ENCODE measurements at places on chromosomes 4 and X.

DNA sequence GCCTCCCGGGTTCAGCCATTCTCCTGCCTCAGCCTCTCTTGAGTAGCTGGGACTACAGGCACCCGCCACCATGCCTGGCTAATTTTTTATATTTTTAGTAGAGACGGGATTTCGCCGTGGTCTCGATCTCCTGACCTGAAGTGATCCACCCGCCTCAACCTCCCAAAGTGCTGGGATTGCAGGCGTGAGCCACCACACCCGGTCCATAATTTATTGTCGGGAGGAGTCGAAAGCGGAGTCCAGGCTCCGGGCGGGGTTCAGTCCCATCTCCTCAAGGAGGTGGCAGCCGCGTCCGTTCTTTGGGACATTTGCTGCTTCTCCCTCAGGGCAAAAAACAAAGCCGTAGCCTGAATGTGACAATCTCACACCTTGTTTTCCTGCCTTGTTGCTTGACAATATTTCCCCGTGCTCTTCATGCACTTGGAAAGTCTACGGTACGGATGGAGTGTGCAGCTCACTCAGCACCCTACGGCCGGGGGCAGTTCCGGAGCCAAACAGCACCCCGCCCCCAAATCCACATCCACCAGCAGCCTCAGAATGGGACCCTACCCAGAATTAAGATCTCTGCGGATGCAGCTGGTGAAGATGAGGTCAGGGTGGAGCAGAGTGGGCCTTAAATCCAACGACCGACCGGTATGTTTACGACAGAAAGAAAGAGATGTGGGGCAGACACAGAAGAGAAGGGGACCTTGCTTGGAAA, 9.6 kb downstream of the GTPBP6 start:
- peak; percentile 43 for DNase-seq

GRCh38 chr4:25144870-25145481, 15.3 kb downstream of the SEPSECS start:
- no peak for DNase-seq

GRCh38 chr4:524196-524595, 25.2 kb downstream of the PIGG start:
- no peak for DNase-seq

DNA sequence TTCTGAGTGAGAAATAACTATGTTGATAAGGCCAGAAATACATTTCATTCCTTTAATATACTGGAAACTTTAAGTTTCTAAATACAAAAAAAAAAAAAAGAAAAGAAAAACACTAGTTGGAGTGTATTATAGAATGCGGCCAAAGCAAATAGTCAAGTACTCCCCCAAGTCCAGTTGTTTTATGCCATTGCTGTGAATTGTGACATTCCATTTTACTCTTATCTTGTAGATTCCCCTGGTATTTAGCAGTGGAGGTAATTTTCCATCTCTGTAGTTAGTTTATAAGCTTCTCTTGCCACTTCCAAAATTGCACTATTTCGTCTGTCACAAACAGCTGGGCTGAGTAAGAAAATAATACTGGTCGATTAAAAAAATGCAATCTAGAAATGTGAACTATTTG, 426.0 kb downstream of the PCDH18 start:
- DNase-seq = no peak

GRCh38 chrX:103540145-103540544, 20.9 kb upstream of the RAB40A start:
- no peak for DNase-seq

DNA sequence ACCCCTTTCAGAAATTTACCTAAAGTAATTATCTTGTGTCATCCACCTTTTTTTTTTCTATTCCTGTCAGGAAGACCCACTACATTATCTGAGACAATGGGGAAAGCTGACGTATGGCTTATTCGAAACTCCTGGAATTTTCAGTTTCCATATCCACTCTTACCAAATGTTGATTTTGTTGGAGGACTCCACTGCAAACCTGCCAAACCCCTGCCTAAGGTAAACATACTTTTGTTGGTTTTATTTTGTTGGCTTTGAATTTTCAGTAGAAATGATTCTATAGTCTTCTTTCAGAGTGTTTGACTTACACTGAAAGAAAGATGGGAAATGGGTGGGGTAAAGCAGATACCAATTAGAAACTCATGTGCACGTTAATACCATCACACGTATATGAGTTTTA, 2.2 kb downstream of the UGT2B7 start:
- no peak for DNase-seq

- DNase-seq = no peak
Observed at GRCh38 chrX:18721683-18722499, 14.4 kb downstream of the PPEF1 start.

- no peak for DNase-seq
Observed at GRCh38 chr4:39410415-39410814, 3.7 kb downstream of the KLB start.

DNA sequence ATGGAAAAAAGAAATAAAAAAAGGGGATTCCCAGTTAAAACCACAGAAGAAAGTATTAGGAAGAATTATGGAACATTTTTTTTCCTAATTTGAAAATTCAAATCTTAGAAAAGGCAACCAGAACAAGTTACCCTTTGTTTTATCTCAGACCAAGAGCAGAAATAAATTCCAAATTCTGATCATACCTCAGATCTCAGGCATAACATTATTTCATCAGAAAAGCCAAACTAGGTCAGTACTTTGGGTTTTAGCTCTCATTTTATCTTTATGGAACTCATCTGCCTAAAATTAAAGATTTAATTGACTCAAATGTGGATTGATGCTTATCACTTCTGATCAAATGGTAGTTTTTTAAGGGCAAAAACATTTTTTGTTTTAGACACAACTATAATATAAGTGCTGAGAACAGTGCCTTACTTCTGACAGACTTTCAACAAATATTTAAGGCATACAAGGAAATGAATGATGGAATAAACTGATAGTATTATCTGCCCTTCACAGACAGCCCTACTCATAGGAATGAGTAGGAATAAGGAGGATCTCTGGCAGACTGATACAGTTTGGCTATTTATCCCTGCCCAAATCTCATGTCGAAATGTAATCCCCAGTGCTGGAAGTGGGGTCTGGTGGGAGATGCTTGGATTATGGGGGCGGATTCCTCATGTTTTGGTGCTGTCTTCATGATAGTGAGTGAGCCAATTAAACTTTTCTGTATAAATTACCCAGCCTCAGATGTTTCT, 245.3 kb upstream of the PITX2 start:
- DNase-seq = no peak

DNA sequence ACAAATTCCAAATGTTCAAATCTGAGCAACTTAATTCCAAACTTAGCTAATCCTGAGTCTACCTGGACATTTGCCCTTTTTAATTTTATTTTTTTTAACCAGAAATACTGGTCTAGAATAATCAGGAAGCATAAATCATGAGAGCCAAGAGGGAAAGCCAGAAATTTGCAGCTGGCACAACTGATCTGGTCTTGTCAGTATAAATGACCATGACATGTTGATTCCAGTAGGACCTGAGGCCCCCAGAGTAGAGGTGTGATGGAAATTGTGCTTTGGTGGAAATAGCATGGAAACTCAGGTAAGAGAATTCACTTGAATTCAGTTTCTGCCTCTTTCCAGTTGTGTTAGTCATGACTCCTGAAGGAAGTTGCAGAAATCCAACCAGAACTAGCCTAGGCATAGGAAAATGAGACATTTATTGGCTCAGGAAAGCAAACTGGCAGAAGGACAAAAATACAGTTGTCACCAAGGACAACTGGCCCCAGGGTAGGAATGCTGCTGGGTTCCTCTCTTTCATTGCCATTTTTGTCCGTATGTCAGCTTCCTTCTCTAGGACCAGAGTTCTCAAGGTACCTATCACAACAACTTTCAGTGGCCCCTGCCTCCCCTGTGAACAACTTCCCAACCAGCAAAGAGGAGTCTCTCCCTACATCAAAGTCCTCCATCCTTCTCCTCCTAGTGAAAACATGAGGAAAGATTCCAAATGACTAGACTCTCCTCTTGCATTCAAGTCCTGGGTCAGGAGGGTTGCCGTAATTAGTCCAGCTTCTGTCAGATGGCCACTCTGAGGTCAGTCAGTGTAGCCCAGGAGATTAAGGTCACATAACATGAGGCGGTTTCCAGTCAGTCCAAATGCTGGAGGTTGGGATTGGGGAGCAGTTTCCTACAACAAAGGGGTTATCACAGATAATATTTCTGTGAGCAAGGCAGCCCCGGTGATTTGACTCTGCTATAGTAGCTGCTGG, 29.3 kb upstream of the MYOZ2 start:
- no peak for DNase-seq

- DNase-seq = no peak
Observed at GRCh38 chr4:79848329-79848728, 224.7 kb downstream of the ANTXR2 start.

- DNase-seq = peak; percentile 49
Observed at GRCh38 chr4:2080429-2081300, 21.5 kb downstream of the NAT8L start.

- DNase-seq = no peak
Observed at GRCh38 chr4:8095956-8096689, 62.5 kb downstream of the ABLIM2 start.

DNA sequence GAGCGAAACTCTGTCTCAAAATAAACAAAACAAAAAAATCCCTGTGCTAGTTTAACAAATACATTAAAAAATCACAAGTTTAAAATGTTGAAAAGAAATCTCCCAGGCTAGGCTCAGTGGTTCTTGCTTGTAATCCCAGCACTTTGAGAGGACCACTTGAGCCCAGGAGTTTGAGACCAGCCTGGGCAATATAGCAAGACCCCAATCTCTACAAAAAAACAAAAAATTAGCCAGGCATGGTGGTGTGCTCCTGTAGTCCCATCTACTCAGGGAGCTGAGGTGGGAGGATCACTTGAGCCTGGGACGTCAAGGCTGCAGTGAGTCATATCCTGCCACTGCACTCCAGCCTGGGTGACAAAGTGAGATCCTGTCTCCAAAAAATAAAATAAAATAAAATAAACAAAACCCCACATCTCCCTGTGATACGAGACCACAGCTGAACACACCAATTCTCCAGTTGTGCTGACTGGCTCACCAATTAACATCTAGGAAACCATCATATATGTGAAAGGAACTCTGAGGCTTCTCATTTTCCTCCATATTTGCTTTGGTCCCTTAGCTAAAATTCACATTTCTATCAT, 7.3 kb downstream of the RPS4X start:
- DNase-seq = no peak

Data from upper lobe of right lung (tissue), 1 donor.